NCI-H510A (cell line): ENCODE measurements at places on chromosomes 7 and 10.
A peak's percentile ranks its signal among the peaks of the same experiment; 100 is the strongest.

- DNase-seq: peak; percentile 19
These were observed 286.8 kb downstream of the PARD3 start for GRCh38 chr10:34528320-34528719.

DNA sequence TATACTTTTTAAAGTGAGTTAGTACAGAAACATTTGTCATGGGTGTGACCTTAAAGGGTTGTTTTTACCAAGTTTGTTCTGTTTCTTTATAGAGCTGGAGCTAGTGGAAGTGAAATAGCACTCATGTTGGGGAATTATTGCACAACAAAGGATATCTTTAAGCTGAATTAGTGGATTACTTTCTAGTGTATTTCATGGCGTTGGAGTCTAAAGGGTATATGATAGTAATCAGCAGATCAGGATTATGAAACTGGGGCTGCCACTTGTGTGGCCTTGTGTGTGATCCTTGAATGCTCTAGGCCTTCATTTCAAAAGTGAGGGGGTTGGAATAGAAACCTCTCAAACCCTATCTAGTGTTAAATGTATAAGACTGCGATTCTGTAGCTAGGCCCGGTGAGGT, 123.6 kb downstream of the LYZL1 start:
- DNase-seq: no peak

DNA sequence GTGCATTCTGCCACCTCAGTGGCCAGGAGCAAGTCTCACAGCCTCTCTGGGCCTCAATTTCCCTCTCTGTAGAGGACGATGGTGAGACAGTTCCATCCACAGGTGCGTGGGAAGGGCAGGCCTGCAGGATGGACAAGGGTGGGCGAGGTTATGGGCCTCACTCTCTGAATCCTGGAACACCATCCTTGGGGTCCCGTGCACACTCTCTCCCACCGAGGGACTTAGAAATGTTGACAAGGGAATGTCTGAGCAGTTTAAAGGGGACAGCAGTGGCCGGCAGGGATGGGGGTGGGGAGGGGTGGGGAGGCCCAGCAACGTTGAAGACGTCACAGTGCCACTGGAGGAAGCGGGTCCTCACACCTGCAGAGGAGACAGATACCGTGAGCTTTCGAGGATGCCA, 111.5 kb downstream of the FOXL3 start:
- no peak for DNase-seq

GRCh38 chr7:44411306-44411705, 79.2 kb downstream of the NUDCD3 start:
- no peak for DNase-seq

DNA sequence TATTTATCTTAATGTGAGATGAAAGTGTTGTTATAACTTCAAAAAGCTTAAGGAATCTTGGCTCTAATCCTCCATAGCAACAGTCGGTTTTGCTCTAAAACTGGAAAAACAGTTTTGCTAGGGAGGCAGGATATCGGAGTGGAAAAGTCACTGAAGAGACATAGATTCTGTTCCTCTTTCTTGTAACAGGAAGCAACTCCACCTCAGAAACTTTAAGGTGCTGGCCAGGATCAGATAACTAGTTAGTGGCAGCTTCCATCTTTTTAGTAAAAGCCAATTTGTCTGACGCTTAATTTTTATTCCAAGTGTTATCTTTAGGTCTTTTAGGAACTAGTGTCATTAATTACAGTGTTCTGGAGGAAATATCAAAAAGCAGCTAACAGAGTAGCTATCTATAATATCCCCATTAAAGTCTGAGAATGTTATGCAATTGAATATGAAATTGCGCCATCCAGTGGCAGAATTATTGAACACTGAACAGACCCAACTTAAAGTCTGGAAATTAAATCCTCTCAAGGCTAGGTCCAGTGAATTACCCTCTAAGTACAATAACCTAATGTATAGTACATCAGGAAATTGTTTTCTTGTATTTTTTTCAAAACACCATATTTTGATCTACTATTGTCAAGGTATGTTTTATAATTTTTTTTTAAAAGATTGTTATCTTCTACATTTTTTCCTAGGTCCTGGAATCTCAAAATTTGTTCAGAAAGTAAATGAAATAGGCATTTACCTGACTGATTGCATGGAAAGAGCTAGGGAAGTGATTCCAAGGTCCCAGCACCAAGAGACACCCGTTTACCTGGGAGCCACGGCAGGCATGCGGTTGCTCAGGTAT, 65.9 kb upstream of the CC2D2B start:
- no peak for DNase-seq

- DNase-seq: no peak
These were observed 28.5 kb downstream of the MKLN1 start for GRCh38 chr7:131355917-131356777.

- no peak for DNase-seq
These were observed 161.4 kb downstream of the TFEC start for GRCh38 chr7:115869190-115869589.
